NCI-H460 (cell line): ENCODE measurements at places on chromosomes 16 and 17. TPM values are rescaled to one million over a fixed set of nuclear protein-coding genes. Genes with fewer than 3 reads are reported as not detected.
A peak's percentile ranks its signal among the peaks of the same experiment; 100 is the strongest.

GRCh38 chr16:60646631-60647030 is 1389.6 kb downstream of the CDH8 start:
- no peak for DNase-seq

GRCh38 chr16:85903559-85903958 is 4.6 kb downstream of the IRF8 start:
- no peak for DNase-seq

DNA sequence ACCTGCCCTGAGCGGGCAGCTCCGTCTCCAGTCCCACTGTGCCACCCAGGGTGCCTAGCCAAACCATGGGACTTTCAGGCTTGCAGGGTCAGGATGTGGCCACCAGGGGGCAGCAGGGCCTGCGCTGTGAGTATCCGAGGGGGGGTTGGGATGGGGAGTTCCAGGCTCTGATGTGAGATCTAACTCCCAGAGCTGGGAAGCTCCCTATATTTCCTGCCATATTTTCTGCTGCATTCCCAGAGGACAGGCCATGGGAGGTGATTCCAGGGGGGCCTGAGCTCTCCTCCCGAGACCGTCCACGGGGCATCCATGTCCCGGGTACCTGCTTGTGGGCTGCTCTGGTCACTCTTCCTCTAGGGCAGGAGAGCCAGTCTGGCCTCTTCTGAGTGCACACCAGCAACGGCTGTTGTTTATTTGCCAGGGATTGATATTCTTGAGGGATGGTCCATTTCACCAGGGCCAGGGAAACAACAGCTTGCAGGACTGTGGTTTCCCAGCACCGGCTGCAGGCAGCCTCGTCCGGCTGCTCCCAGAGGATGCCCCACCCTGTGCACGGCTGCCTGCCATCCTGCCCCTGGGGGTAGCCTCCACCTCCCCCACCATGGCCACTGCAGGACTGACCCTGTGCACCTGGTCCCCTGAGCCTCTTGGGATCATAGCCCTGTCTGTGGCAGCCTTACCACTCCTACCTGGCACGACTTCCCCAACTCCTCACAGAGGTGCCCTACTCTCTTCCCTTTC is 1.2 kb downstream of the GPR142 start:
- peak; percentile 64 for DNase-seq

- no peak for DNase-seq
Observed at GRCh38 chr17:1082579-1082978, 85.7 kb downstream of the TIMM22 start.

- no peak for DNase-seq
Observed at GRCh38 chr16:29029168-29029994, 44.5 kb downstream of the LAT start.

- no peak for DNase-seq
Observed at GRCh38 chr17:60468371-60468770, 46.1 kb downstream of the CHCT1 start.

DNA sequence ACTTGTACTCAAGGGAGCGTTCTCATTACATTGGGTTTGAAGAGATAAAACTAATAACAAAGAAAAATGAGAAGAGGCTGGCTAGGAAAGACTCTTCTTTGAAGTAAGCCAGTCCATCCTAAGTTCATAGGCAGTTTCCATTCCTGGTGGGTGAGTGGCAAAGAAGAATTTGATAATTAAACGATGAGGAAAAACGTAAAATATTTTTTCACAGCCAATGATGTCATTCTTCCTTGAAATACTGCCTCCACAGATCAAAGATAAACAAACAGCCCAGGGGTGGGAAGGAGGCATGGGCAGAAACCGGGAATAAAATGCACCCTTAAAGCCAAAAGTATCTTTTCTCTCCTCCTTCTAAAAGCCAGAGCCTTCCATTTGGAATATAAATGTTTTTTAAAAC is 346.6 kb downstream of the PMP22 start:
- no peak for DNase-seq

DNA sequence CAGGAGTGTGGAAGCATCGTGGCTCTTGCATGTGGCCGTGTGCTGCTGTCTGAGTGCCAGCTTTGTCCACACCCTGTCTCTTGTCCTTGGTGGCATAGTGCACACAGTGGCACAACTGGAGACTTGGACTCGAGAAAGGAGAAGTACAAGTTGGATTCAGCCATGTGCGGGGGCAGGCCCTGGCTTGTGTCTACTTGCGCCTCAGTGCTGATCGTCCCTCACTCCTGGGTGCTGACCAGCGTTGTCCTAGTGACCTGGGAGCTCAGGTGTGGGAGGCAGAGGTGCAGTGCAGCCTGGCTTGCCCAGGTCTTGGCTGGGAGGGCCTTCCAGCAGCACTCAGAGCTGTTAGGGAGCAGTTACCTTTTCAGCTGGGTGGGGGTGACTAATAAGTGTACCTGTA is 20.6 kb downstream of the MPRIP start:
- DNase-seq = no peak

DNA sequence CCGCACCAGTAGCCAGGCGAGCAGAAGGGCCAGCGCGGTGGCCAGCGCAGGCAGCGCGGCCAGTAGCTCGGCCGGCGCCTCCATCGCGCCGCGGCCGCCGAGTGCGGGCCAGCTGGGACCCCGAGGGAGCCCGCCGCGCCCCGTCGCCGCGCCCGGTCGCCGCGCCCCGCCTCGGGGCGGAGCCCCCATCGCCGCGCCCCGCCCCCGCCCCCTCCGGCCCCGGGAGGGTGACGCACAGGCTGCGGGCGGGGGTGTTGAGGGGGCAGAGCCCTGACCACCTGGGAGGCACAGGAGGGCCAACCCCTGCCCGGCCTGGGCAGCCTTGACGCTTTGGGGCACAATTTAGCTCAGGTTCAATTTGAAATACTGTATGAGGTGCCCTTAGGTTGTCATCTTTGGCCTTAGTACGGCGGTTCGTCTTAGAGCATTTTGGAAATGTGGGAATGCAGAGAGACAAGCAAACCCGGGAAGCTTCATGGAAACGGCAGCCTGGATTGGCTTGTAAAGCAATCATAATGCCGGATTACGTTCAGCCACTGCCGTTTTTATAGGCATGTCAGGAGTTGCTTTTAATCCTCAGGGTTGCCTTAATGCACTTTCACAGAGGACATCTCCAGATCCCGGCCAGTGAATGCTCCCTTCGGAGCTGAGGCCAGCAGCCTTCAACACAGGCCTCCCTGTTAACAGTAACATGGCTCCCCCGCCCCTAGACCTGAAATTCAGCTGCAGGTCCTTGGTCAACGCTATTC is at the start of gene MXRA7:
Gene MXRA7 (minus strand): TSS at position 103 of the 749 bp plus-strand sequence. CDS start 19 bp downstream, at position 84.
- no peak for DNase-seq

ICAM2 gene
- not detected in 2 replicates for total RNA-seq

RPH3AL gene
- 34.8 and 39.9 TPM in 2 replicates for total RNA-seq
